ENCODE measurements at places on chromosomes 1 and 21. TPM values are rescaled to one million over a fixed set of nuclear protein-coding genes. Genes with fewer than 3 reads are reported as not detected.

The GPR61 gene
- polyA plus RNA-seq = not detected

GRCh38 chr1:18299441-18300338 is 181.0 kb upstream of the KLHDC7A start:
- no peaks in the 10 kb centered on the region for H3K27me3 ChIP-seq
- H3K4me1 ChIP-seq = no peaks in the 10 kb centered on the region
- peak; percentile 28 for DNase-seq
- no peaks in the 10 kb centered on the region for H3K36me3 ChIP-seq
- no peak overlapping the region for H3K4me3 ChIP-seq
- H3K27ac ChIP-seq = no peak overlapping the region

DNA sequence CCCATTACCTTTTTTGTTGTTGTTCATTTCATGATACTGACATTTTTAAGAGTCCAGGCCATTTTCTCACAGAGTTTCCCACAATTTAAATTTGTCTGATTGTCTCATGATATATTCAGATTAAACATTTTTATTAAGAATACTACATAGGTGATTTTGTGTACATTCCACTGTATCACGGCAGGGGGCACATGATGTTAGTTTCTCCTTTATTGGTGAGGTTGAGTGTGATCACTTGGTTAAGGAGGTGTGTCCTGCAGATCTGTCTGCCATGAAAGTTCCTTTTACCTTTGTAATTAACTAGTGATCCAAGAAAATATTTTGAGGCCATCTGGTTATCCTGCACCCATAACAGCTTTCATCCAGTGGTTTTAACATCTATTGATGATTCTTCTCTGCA is 11.8 kb downstream of the RTCA start:
- peaks cover 80% of the 10 kb centered on the region for H3K36me3 ChIP-seq
- no peak overlapping the region for H3K27ac ChIP-seq

DNA sequence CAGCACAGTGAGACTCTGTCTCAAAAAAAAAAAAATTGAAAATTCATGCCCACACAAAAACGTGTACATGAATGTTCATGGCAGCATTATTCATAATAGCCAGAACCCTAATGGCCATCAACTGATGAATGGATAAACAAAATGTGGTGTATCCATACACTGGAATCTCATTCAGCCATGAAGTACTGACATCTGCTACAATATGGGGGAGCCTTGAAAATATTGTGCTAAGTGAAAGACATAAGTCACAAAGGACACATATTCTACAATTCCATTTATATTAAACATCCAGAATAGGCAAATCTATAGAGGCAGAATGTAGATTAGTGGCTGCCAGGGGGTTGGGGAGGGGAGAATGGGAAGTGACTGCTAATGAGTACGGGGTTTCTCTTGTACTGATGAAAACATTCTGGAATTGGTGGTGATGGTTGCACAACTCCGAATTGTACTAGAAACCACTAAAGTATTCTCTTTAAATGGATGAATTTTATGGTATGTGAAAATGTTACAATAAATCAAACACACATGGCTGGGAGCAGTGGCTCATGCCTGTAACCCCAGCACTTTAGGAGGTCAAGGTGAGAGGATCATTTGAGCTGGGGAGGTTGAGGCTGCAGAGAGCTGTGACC is 33.0 kb upstream of the KCNN3 start:
- DNase-seq = no peak
- H3K27me3 ChIP-seq = no peaks in the 10 kb centered on the region
- no peak overlapping the region for H3K4me3 ChIP-seq
- no peak overlapping the region for H3K27ac ChIP-seq

The LCE2B gene
- not detected for polyA plus RNA-seq

The OR2T27 gene
- not detected for polyA plus RNA-seq

DNA sequence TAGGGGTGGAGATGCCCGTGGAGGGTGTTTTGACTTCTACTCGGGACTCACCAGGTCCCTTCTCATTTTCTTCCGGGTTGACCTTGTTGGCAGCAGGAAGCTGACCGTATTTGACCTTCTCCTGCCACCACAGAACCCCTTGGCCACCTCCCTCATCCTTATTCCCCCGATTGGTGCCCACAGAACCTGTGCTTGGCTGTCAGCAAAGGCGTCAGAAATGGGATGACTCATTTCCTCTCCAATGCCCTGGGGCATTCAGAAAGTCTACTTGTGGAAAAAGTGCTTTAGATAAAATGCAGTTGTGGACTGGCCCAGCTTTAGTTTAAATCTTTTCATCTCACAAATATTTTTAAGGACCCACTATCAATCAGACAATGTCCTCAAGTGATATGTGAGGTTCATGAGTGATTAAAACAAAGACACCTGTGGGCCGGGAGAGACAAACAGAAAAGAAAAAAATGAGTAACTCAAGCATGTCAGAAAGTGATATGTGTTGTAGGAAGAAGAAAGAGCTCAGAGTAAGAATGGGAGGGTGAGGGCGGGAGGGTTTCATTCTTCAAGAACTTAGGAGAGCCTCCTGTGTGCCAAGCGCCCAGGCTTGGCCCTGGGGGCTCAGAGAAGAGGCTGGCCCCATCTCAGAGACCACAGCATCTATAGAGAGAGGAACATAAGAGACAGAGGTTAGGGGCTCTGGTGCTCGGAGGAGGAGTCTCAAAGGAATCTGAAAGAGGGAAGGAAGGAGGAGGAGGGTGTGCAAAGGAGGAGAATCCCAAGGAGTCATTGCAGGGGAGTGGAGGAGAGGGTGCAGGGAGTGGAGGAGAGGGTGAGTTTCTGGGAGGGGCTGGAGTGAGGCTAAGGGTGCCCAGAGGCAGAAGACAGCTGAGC is 221.6 kb upstream of the VAMP3 start:
- peak; percentile 79 for DNase-seq
- H3K4me3 ChIP-seq = no peak overlapping the region
- no peak overlapping the region for H3K27ac ChIP-seq
- no peaks in the 10 kb centered on the region for H3K36me3 ChIP-seq

The CYP4A22 gene
- polyA plus RNA-seq = not detected

The IL12RB2 gene
- polyA plus RNA-seq = not detected

The SPRR5 gene
- polyA plus RNA-seq = not detected

The OR2AK2 gene
- not detected for polyA plus RNA-seq

The MFSD2A gene
- polyA plus RNA-seq = 4.2 TPM

The EPHA8 gene
- not detected for polyA plus RNA-seq

DNA sequence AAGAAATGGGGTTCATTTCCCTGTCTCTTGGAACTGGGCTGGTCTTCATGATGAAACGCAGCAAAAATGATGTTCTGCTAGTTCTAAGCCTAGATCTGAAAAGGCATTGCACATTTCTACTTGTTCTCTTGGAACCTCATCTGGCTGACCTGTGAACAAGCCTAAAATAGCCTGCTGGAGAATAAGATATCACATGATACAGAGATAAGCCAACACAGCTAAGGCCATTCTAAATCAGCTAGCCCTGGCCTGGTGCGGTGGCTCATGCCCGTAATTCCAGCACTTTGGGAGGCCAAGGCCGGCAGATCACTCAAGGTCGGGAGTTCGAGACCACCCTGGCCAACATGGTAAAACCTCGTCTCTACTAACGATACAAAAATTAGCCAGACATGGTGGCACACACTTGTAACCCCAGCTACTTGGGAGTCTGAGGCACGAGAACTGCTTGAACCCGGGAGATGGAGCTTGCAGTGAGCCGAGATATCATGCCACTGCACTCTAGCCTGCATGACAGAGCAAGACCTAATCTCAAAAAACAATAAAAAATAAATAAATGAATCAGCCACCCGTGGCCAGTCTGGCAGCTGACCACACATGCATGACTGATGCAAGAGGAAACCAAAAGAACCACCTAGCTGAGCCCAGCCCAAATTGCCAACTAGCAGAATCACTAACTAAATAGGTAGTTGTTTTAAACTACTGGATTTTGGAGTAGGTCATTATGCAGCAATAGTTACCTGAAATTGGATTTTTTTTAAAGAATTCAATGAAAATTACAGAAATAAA is 18.0 kb downstream of the CD244 start:
- no peaks in the 10 kb centered on the region for H3K36me3 ChIP-seq
- 0 out of 2 replicates have a peak, but pooled peaks cover 6% of the 10 kb centered on the region for H3K27me3 ChIP-seq
- no peak overlapping the region for H3K4me3 ChIP-seq
- H3K27ac ChIP-seq = no peak overlapping the region
- no peaks in the 10 kb centered on the region for H3K4me1 ChIP-seq
- no peak for DNase-seq

DNA sequence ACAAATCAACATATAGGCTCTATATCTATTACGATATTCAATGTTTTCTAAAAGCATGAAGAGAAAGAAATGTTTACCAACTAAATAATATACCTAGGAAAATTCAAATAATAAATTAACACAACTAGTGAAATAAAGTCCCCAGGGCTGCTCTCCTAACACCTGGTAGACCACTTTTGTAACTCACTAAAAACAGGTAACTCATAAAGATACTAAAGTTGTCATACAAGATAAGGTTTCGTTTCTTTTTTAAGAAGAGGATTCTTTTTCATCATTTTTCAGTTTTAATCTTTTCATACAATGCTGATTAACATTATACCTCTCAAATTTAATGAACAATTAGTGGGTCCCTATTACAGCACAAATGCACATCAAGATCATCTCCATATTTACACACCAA is 99.0 kb downstream of the ZZZ3 start:
- no peaks in the 10 kb centered on the region for H3K27me3 ChIP-seq
- H3K4me3 ChIP-seq = no peak overlapping the region
- peaks cover 57% of the 10 kb centered on the region for H3K36me3 ChIP-seq
- no peak for DNase-seq
- H3K27ac ChIP-seq = no peak overlapping the region
- no peaks in the 10 kb centered on the region for H3K4me1 ChIP-seq

DNA sequence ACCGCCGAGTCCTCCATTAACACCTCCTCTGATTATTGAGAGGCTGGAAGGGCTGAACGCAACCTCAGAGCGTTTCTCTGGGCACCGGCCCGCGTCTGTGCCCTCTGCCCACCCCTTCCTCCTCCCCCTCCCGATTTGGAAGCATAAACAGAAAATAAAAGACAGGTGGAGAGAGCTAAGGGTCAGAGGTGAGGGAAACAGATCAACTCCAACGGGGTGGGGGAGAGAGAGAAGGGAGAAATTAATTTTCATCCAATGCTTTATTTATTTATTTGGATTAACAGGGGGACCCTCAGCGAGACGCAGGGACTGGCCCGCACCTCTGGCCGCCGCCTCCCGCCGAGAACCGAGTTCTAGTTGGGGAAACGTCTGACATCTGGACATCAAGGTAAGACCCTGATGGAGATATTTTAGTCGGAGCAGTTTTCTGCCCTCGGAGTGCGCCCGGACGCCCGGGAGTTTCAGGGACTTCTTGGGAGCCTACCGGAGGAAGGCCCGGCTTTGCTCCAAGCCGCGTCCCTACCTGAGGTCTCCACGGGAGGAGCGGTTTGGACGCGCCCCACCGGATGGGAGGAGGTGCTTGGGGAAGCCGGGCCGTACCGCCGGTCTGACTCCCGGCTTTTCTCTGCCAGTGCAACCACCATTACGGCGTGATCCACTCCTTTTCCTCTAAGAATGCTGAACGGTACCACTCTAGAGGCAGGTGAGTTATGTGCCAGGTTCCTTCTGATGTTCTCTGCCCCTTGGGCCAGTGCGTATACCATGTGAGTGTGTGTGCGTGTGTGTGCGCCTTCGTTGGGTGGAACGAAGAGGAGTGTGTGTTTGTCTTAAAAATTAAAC is 5.1 kb upstream of the LHX9 start:
- H3K4me3 ChIP-seq = peak overlapping the region; percentile 53
- no peaks in the 10 kb centered on the region for H3K36me3 ChIP-seq
- 0 out of 2 replicates have a peak, but pooled peaks cover 10% of the 10 kb centered on the region for H3K4me1 ChIP-seq

DNA sequence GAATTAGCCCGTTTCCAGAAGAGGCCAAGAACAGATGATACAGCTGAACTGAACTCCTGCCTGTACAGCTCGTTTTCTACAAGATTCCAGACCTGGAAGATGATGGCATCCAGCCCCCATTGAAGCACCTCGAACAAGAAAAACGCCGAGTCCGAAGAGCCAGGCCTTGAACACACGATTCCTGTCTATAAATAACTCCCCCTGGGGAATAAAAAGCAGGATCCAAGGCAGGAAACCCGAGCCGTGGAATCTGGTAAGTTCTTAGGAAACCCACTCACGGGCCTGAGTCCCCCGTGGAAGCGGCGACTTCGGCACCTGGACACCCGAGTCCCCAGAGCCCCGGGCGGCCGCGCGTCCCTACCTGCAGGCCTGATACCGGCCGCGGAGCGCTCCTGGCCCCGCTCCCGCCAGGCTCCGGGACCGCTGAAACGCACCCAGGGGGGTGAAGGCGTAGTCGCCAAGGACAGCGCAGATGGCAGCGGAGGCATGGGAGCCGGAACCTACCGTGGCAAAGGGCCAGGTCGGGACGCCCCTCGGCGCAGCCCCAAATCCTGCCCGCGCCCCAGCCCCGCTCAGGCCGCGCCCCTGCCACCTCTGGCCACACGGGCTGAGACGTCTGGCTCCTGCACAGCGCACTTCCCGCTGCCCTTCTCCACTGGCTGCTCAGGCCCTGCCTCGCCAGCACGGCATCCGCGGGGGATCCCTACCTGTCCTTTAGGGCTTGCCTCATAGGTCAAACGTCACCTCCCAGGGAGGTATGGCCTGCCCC is 14.0 kb upstream of the HLCS start:
- H3K4me1 ChIP-seq = peaks cover 8% of the 10 kb centered on the region
- H3K36me3 ChIP-seq = no peaks in the 10 kb centered on the region
- no peak overlapping the region for H3K27ac ChIP-seq
- peak overlapping the region; percentile 67 for H3K4me3 ChIP-seq

- no peak for DNase-seq
- no peaks in the 10 kb centered on the region for H3K27me3 ChIP-seq
- no peak overlapping the region for H3K4me3 ChIP-seq
- H3K4me1 ChIP-seq = no peaks in the 10 kb centered on the region
These were observed 343.2 kb upstream of the ZP4 start for GRCh38 chr1:238233966-238234365.
